ENCODE measurements at places on chromosomes 16 and 17.

DNA sequence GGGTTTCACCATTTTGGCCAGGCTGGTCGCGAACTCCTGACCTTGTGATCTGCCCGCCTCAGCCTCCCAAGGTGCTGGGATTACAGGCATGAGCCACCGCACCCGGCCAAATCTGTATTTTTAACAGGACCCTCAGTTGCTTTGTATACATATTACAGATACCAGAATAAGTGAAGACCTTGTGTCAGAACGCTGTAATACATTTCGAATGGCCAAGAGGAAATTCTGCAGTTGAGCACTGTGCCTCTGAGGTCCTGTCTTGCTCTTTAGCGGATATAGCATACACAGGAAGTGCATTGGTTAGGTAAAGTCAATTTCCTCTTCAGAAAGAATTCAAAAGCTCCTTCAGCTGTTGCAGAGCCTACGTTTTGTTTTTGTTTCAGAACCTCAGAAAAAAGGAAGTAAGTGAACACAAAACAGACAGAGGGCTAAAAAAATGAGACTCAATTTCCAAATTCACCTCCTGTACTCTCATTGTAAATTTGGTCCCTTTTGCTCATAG is 15.7 kb downstream of the CRLF3 start:
- DNase-seq: no peak

- DNase-seq: peak; percentile 64
These were observed 1.6 kb downstream of the ACLY start for GRCh38 chr17:41917192-41917591.

DNA sequence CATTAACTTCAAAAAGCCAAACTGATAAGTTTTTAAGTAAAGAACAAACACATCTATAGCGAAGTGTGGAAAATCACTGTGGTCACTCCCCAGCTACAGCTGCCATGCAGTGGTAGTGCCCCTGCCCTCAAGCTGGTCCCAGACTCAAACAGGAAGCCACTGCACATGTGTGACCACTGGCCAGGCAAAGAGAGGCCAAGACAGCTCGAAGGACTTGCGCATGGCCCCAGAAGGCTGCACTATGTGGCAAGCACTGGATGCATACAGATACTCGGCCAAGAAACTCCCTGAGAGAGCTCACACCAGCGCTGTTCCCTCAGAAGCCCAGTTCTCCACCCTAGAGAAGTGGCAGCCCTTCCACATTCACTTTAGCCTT is 82.4 kb downstream of the ANKRD11 start:
- DNase-seq: no peak

- peak; percentile 38 for DNase-seq
These were observed 20.4 kb downstream of the GAS7 start for GRCh38 chr17:10177913-10178505.

DNA sequence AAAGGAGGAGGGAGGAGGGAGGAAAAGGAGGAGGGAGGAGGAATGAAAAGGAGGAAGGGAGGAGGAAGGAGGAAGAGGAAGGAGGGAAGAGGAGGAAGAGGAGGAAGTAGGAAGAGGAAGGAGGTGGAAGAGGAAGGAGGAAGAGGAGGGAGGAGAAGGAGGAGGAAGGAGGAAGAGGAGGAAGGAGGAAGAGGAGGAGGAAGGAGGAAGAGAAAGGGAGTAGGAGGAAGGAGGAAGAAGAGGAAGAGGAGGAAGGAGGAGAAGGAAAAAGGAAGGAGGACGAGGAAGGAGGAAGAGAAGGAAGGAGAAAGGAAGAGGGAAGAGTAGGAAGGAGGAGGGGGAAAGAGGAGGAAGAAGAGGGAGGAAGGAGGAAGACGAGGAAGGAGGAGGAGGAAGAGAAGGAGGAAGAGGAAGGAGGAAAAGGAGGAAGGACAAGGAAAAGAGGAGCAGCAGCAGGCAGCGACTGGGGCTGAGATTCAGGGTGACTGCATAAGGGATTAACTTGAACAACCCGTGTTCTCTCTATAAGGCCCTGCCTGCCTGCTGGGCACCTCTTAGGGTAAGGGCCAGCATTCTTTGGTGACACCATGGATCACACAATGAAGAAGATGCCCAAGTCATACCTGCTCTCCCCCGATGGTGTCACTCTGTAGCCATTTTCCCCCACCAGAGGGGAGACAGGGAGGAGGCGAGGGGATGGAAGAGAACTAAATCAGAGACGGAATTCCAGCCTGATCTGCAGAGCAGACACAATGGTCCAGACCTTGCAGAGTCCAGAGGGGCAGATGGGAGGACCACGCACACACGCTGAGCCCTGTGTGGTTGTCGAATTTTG is 1.4 kb upstream of the IL34 start:
- DNase-seq: no peak

DNA sequence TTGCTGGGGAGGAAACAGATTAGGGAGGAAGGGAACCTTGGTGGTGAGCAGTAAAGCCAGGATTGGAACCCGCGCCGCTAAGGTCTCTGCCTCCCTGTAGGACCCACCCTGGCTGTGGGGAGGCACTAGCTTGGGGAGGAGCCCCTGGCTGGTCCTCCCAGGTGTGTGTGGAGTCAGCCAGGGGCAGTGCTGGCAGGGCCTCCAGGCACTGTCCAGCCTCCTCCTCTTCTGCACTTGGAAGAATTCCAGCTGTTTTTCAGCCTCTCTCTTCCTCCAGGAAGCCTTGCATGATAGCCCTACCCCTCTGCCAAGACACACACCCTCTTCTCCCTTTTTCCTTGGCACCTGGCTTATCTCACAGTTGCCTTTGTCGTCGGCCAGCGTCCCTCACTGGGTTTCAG is 34.8 kb downstream of the TMEM235 start:
- DNase-seq: no peak

- peak; percentile 38 for DNase-seq
These were observed 74.5 kb upstream of the DYNLRB2 start for GRCh38 chr16:80466024-80466987.

DNA sequence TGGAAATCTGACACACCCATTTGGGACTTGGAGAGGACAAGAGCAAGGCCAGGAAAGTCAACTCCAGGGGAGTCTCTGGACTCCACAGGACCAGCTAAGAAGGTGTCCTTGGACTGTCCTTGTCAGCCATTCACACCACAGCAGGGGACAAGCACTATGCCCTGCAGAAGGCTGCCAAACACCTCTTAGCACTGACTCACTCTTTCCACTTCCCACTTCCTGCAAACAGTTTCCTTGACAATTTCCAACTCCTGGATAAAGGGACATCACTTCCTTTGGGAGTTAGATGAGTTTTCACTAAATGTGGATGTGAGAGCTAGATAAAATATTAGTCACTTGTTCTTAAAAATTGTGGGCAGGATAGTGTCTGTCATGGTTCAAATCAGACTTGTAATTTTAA is 37.8 kb upstream of the BCAR1 start:
- peak; percentile 39 for DNase-seq

GRCh38 chr17:68576811-68577496 is 24.2 kb downstream of the FAM20A start:
- peak; percentile 84 for DNase-seq

- no peak for DNase-seq
These were observed 364.4 kb downstream of the C16orf95 start for GRCh38 chr16:86952769-86953168.

DNA sequence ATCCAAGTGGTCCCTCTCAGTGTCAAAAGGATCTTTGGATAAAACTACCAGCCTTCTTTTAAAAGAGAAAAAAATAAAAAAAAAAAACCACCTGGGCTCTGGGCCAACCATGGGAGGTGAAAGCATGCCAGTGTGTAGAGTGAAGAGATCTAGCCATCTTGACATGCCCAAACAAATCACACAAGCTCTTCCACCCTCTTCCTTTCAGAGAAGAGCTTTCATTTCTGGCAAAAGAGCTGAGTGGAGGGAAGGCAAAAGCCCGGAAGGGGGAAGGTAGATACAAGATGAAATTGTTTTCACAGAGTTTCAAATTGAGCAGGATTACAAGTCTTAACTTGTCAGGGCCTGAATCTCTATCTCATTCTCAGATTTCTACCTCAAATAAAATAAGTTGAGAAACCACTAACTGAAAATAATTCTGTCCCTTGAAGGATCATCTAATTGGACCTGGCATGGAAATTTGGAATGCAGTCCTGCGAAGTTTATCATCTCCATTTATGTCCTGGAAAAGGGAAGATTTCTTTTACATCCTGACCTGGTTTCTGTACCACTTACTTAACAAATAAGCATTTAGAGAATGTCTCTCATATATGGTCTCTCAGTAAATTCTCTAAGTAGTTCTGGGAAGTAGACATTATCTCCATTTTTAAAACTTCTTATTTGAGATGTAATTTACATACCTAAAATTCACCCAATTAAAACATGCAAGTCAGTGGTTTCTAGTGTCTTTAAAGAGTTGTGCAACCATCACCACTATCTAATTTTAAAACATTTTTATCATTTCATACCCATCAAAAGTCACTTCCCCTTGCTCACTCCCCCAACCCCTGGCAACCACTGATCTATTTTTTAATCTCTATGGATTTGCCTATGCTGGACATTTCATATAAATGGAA is 93.7 kb downstream of the TANGO6 start:
- DNase-seq: no peak

DNA sequence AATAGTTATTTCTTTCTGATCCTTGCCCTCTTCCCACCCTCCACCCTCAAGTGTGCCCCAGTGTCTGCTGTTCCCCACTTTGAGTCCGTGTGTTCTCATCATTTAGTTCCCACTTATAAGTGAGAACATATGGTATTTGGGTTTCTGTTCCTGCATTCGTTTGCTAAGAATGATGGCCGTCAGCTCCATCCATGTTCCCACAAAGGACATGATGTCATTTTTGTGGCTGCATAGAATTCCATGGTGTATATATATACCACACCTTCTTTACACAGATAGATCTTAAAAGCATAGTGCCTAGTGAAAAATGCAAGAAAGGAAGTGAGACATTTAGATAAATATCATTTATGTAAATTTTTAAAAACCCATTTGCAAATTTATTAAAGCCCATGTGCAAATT is 33.1 kb downstream of the HS3ST2 start:
- DNase-seq: no peak

- no peak for DNase-seq
These were observed 26.2 kb downstream of the TRIM16 start for GRCh38 chr17:15657868-15658267.

DNA sequence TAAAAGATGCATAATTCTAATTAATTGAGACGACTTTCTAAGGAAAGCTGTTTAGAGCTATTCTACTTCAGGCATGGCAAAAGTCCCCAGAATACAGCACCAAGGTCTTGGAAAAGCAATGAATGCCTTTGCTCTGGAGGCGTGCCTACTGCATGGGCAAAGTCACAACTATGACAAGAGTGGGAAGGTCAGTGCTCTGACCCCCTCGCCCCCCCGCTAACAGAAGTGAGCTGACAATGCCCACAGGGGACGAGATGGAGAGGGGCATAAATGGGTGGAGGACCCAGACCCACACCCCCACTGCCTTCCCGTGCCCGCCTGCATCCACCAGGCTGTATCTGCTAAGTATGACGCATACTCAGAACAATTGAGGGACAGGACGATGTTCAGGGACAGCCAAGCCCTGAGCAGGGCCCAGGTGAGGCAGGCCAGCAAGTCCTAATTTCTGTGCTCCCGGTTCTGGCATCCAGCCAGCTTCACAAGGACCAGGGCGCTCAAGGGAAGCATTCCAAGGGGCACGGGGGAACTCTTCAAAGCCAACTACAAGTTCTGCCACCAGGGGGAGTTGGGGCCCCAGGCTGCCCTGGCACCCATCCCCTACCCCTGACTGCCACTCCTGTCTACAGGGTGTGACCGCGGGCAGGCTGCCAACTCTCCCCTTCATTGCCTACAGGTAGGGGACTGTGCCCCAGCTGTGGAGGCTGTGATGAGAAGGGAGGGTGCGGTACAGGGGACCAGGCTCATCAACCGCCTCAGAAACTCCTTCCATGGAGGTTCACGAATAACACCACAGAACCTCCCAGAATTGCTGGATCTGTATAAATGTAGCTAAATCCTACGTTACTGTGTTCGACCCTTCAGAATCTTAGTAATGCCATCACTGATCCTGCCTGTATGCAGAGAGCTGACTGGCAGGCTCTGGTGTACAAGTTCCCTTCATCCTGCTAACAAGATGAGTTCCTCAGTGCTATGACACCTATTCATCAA is 20.8 kb downstream of the NPRL3 start:
- DNase-seq: peak; percentile 4

GRCh38 chr16:57178793-57179212 is 7.0 kb downstream of the PSME3IP1 start:
- no peak for DNase-seq

DNA sequence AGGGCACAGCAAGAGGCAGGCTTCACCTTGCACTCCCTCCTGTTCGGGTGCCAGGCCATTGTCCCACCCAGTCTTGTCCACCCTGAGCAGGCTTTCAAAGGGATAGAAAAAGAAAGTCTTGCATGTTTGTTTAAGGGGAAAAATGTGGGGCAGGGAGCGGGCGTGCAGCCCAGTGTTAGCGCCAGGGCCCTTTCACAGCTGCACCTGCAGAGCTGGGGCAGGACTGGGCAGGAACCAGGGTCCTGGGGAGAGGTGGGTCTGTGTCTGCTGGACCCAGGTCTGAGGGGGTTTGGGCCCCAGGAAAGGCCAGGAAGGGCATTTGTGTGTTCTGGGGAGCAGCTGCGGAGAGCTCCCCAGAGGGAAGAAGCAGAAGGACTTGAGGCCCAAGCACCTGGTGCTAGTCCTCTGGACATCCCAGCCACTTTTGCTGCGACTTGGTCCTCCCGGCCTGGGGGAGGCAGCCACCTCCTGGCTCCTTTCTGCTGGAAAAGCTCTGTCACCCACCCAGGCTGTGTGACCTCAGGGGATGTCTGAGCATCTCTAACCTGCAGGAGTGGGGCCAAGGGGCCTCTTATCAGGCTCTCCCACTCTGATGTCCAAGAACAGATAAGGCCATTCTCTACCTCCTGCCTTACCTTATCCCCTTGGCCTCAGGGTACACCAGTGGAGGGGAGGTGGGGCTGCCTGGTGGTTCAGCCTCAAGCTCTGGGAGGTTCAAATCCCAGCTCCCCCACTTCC is 44.7 kb downstream of the PSME3IP1 start:
- DNase-seq: no peak

- DNase-seq: peak; percentile 49
These were observed 29.8 kb downstream of the WSB1 start for GRCh38 chr17:27323538-27324215.

DNA sequence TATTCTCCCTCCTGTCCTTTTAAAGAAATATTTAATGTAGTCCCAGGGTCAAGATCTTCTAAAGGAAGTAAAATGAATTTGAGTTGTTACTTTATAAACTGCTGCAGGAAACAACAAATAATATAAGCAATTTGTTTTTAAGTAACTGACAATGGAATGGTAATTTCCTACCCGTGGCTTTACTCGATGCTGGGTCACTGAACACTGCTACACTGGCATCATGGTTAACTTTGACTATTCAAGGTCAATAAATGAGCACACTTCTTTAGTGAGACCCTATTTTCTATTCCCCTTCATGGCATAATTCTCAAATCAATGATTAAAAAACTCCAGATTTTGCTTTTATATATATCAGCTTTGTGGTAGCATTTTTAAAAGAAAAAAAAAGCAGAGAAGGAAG is 22.1 kb upstream of the ERCC4 start:
- DNase-seq: no peak

- DNase-seq: no peak
These were observed 17.7 kb downstream of the TOX3 start for GRCh38 chr16:52529226-52529625.
